ENCODE measurements at places on chromosomes 5 and 9.

DNA sequence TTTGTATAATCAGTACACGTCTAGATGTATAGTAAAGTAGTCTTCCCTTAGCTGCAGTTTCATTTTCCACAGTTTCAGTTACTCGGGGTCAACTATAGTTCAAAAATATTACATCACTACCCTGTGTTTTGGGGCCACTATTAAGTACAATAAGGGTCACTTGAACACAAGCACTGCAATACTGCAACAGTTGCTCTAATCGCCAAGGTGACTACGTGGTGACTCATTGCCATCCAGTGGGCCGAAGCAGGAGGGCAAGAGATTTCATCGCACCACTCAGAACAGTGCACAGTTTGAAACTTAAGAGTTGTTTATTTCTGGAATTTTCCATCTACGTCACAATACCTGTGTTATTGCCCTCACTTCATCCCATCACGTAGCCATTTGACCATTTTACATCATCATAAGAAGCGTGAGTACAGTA, at the start of gene ARL14EPL:
ARL14EPL (plus strand) TSS at position 379 of the 424 bp plus-strand sequence. CDS start 18,994 bp downstream, outside the sequence.
- DNase-seq: no peak

DNA sequence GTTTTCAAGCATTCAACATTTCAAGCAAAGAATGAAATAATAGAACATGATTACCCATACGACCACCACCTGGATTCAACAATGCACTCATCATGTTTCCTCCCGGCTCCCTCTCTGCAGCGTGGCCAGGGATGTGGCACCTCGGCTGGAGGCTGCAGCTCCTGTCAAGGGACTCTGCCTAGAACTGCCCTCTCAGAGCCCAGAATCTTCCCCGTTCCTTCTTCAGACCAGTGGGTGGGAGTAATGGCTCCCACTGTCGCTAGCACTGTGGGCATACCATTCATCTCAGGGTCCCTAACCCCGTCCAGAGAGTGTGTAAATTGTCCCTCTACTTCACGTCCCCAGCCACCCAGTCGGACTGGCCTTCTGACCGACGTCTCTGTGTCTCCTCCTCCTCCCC, 118.6 kb upstream of the COL5A1 start:
- no peak for DNase-seq

DNA sequence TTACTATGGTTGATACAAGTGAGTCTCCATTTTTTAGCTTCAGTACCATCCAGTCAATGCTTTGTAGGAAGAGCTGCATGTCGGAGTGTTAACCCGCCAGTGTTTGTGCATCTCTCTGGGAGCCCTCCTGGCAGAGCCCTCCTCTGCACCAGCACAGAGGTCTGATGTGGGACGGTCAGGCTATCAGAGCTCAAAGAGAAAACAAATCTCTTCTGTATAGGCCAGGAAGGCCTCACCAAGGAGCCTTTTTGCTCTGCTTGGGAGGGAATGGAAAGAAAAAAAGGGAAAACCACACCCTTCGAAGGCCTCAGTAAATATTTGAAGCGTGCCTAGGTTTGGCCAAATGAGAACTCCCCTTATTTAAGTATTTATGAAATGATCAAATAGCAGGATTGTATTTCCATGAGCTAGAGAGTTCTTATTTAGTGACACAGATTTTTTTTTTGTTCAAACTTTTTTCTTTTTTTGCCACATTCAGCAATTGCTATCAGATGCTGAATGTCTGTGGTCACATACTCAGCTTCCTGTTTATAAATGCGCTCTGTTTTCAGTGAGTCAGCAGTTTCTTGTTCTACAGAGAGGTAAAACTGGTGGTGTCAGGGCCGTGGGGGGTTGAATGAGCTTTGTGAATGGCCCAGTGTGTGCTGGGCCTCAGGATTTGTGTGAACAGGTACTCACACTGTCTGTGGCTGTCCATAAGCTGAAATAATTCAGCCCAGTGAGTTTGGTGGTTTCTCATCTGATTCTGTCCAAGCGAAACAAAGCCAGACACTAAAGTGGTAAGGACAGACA, 226.6 kb downstream of the SNX18 start:
- no peak for DNase-seq

GRCh38 chr9:132401824-132402223, 4.8 kb downstream of the TTF1 start:
- DNase-seq: no peak

GRCh38 chr9:129022037-129022436, 6.1 kb downstream of the SH3GLB2 start:
- no peak for DNase-seq

DNA sequence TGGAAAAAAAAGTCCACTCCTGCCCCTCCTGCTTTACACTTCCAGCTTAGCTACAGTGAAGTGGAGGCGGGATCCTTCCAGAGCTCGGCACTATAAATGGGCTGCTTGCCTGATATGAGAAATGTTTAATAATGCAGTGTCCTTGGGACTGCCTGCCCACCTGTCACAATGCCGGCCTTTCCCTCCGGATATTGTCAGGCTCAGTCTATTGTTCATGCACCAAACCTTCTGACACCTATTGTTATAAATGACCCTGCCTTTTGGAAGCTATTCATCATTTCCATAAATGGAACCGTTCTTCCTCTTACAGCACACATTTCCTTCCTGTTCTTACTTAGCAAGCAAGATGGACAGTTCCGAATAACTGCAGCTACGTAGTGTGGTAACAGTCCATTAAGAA, 146.3 kb downstream of the DMAC1 start:
- DNase-seq: no peak
